Transverse colon (tissue), 4 donors: ENCODE measurements at places on chromosomes 4 and X. TPM values are rescaled to one million over a fixed set of nuclear protein-coding genes. Genes with fewer than 3 reads are reported as not detected.

The TASL gene
- 1.6 TPM for total RNA-seq

DNA sequence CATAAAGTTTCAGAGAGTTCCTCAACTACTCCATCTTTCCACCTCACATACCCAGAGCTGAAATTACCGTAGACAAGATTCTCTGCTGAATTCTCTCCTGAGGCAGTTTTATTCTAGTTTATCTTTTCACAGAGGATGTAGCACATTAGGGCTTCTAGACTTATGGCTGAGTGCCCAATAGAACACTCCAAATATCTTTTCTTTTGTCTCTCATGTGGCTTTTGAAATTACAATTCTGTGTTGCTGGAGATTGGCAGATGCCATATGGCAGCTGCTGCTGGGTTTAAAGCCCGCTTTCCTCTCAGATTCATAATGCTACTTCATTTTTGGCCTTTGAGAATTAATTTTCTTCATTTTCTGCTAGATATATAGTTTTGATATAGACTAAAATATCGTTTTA lies 107.6 kb upstream of the BANK1 start:
- no peak overlapping the region for H3K4me3 ChIP-seq
- H3K27ac ChIP-seq, result no peak overlapping the region
- DNase-seq, result no peak
- no peaks in the 10 kb centered on the region for H3K4me1 ChIP-seq
- H3K36me3 ChIP-seq, result no peaks in the 10 kb centered on the region

- DNase-seq, result no peak
- no peaks in the 10 kb centered on the region for H3K4me1 ChIP-seq
- no peak overlapping the region for H3K4me3 ChIP-seq
- H3K27me3 ChIP-seq, result no peaks in the 10 kb centered on the region
- no peaks in the 10 kb centered on the region for H3K36me3 ChIP-seq
- H3K27ac ChIP-seq, result no peak overlapping the region
These were observed 307.5 kb upstream of the SLIT2 start for GRCh38 chr4:19944251-19944650.

The PABPC5 gene
- total RNA-seq, result 1.1 TPM

- no peak overlapping the region for H3K27ac ChIP-seq
- H3K4me1 ChIP-seq, result no peaks in the 10 kb centered on the region
- no peaks in the 10 kb centered on the region for H3K36me3 ChIP-seq
- DNase-seq, result no peak
These were observed 177.8 kb upstream of the GK2 start for GRCh38 chr4:79585834-79586233.

The PIGA gene
- 53.9 TPM for total RNA-seq

The SLC2A9 gene
- not detected for total RNA-seq

The INPP4B gene
- 18.3 TPM for total RNA-seq
